ENCODE measurements at places on chromosomes 3 and 15.

DNA sequence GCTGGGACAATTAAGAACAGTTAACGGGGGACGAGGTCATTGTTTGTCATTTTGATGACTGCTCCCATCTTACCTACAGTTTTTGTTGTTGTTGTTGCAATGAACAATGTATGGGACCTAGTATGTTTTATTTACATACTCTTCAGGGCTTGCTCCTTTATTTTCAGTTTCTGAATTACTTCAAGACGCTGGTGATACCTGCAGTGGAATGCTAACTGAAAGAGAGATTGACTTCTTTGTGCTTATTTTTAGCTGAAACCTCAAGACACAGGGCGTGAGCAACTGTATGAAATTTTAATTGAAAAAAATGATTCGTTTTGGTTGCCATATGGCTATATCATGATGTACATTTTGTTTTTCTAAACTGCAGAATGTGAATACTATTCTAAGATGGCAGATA lies 297.9 kb downstream of the EDEM1 start:
- no peak for DNase-seq

GRCh38 chr3:60475096-60475495 lies 776.2 kb downstream of the FHIT start:
- no peak for DNase-seq

- DNase-seq: no peak
Measured at GRCh38 chr3:45455040-45455439, 66.7 kb downstream of the LARS2 start.

DNA sequence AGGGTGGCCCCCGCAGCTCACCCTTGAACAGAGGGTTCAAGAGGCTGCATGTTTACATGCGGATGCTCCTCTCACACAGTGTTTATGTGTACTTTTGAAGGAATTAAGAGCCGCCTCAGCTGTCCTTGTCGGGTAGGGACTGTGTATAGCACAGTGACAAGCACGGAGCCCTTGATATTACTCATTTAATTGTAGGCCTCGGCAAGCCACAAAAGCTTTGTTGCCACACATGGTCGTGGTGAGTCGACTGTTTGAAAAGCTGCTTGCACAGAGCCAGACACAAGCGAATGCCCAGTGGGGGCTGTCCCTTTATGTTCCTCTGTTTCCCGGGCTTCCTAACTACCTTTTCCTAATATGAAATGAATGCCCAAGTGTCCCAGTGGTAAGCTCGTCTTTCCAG lies 4.5 kb downstream of the ESYT3 start:
- DNase-seq: peak; percentile 11

Data from NCI-H774 (cell line).